ENCODE measurements at places on chromosomes 2 and 18. TPM values are rescaled to one million over a fixed set of nuclear protein-coding genes. Genes with fewer than 3 reads are reported as not detected.

The EFHD1 gene
- not detected for total RNA-seq

The DOK6 gene
- not detected for total RNA-seq

The MYO1B gene
- total RNA-seq, result not detected

The REG3A gene
- not detected for total RNA-seq

DNA sequence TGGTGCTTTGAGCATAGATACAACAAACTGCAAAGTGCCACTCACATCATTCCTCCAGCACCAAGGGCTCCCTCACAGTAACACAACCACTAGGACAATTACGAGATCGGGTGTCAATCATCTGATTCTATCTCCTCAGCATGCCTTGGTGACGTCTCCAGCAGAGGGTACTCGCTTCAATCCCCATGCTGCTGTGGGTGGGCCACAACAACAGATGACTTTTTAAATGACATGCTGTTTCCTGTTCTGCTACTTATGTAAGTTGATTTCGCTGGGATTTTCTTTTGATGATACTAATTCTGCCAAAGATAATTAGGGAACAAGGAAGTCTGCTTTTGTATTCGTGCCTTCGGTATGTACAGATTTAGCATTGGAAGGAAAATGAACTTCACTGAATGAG is 1113.0 kb downstream of the BCL11A start:
- no peak for DNase-seq

DNA sequence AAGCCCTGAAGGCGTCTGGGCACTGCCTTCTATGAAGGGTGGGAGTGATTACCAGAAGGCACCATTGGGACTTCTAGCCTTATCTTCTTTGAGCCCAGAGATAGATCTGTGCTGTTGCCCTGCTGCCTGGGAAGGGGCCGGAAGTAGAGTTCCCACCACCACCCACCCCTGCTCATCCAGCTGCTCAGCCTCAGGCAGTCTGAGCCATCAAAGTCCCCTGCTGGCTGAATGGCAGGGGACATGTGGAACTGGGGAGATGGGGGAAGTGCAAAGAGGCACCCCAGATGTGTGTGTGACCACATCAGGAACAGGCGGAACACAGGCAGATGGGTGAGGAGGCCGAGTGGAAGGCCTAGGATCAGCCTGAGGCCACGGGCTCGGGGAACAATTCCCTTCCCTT is 3.3 kb upstream of the WNT10A start:
- peak; percentile 45 for DNase-seq

DNA sequence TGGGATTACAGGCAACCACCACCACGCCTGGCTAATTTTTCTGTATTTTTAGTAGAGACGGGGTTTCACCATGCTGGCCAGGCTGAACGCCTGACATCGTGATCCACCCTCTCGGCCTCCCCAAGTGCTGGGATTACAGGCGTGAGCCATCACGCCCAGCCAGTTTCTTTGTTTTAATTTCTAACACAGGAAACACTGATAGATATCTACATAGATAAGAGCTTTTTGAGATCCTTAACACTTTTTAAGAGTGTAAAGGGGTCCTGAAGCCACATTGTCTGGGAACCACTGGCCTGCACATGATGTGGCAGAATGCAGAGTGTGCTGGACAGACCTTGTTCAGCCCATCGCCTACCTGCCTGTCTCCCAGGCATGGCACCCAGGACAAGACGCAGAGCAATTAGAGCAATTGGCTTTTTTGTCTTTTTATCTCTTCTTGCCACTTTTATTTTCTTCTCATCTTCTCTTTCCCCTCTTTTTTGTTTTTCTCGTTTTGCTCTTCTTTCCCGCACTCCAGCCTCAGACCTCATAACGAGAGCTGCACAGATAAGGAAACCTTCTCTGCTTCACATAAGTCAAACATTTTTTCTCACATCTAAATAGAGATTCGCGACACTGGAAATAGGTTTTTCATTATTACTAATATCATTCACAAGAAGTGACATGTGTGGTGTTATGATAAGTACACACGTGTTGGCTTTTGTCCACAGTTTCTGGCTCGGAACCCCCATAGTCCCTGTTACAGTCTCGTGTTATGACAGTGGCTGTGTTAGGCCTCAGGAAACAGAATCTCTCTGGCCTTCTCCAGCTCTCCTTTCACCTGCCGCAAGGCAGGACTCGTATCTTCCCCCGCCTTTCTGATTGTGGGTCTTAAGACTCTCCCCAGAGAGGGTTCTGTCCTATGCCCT is 25.2 kb upstream of the GPR55 start:
- no peak for DNase-seq

- no peak for DNase-seq
Measured at GRCh38 chr2:45964223-45964841, 312.9 kb downstream of the PRKCE start.

GRCh38 chr2:47272031-47272864 is 117.1 kb upstream of the STPG4 start:
- DNase-seq, result peak; percentile 29

- no peak for DNase-seq
Measured at GRCh38 chr18:78627551-78628346, 351.9 kb upstream of the SALL3 start.

DNA sequence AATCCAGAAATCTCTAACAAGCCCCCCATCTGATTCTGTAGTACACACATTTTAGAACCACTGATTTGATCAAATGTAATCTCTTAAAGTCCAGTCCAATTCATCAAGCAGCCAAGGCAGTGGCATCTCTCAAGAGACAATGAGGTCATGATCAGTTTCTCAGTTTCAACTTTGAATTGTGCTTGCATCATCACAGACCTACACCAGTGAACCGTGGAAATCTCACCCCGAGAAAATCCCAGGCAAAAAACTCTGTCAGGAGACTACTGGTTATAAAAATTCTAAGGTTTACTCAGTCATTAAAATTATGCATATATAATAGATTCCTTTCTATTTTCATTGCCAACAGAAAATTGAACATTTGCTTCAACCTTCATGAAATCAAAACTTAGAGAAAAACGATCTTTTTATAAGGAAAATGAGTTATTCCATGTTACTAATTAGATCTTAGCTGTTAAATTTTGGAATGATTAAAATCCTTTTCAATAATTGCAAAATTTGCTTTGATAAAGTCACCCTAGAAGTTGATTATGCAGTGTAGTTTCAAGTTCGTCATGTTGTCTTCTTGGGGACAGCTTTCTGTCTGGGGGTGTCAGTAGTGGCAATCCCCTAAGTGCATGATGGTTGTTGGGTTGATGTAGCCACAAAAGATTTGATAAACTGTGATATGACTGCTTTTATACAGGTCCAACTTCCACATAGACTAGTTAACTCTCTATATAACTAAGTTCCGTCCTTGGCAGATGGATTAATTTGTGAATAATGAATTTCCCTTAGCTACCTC is 235.0 kb downstream of the CAMKMT start:
- no peak for DNase-seq

Measured in OCI-LY7 (cell line).